ENCODE measurements at places on chromosomes 1 and 21.

DNA sequence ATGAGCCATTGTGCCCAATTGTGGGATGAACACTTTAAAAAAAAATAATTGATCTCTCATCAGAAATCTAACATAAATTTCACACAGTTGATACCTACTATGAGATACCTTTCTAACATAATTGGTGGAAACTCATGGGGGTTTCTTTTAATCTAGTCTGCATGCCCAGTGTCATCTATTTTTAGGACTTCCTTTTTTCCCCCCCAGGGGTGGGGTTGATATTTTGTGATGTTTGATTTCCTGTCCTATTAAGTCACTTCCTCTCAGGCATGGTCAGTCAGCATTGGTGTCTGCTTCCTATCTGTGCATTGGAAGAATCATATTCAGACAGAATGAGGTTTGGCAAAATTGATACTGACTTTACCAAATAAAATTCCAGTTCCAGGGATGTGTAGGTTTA lies 21.5 kb downstream of the NFYC start:
- no peak for DNase-seq

GRCh38 chr1:31639543-31639942 lies 5.1 kb downstream of the PEF1 start:
- DNase-seq = no peak

DNA sequence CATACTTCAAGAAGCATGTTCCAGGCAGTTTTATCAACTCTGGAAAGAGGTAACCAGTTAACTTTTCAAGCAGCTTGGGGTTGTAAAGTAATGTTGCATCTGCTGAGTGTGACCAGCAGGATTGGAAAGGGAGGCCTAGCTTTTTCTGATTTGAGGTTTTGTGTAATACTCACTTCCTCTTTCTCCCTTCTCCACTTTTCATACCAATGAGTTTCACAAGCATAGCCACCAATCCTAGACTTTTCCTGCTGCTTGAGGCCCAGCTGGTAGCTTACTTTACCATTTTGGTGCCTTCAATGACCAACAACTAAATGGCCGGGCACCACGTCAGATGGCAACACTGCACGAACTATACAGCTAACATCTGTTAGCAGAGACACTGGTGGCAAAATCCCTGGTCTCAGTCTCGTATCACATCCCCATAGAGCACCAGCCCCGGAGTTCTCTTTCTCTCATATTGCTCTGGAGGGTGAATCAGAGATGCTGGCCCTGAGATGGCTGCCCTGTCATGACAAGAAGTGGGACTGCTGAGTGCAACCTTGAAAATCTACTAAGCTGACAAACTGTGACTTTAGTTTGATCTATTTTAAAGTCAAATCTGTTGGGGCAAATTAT lies 14.8 kb upstream of the GPR88 start:
- no peak for DNase-seq

DNA sequence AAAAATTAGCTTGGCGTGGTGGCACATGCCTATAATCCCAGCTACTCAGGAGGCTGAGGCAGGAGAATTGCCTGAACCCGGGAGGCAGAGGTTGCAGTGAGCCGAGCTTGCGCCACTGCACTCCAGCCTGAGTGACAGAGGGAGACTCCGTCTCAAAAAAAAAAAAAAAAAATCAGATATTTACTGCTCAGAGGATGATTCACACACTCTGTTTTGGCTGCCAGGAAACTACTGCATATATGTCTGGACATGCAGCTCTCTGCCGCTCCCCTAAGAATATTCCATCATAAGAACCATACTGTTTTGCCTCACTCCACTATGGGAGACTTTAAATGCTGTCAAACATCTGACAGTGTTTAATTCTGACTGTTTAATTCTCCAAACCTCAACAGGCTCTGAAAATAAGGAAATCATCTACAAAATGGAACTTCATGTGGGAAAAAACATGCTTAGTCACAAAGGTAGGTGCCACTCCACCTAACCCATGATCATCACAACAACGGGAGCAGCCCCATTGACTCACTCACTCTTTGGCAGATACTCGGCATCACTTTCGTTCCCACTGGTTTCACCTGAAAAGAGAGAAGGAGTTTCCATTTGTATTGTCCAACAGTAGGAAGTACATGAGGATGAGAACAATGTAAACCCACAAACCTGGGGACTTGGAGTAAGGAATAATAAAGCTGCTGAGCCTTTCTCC lies 29.3 kb upstream of the BCAS2 start:
- DNase-seq = no peak

- DNase-seq = no peak
Observed at GRCh38 chr1:225748529-225748928, 29.1 kb upstream of the SRP9 start.

All from activated gamma-delta T cell treated with Interleukin-2 at 50 U/mL for 16 hours (primary cell).